ENCODE measurements at places on chromosomes 5 and 9.

GRCh38 chr5:149099920-149100319, 37.1 kb upstream of the SH3TC2 start:
- no peak for DNase-seq

DNA sequence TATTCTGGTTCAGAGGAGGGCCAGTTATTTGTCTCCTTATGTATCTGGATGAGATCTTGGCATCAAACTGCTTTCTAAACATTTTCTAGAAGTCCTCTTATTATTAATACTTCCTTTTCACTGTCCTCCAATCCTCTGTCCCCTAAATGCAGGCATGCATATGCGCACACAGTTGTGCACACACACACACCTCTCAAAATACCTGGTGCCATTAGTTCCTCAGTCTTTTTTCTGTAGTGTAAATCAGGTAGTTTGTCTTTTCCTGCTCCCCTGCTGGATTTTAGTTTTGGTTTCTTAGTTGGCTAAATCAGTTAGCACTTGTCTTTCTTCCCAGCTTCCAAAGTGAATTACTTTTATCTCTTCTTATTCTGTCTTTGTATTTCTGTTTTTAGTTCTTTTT, 55.8 kb upstream of the LRRC70 start:
- DNase-seq, result no peak

DNA sequence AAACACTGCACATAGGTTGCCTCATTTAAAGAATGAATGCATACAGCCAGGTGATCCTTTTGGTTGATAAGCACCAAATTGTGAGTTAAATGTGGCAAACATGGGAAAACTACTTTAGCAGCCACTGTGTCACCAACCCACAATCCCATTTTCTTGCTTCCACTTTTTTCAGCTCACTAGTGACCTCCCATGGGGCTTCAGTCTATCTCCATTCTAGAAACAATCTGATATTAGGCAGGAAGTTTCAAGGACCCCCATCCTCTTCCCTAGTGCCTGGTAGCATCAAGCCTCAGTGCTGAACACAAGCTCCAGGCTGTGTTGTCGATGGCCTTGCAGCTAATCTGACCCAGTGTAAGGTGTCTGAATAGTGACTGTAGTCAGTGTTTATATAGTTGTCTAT, 66.2 kb downstream of the PLPPR1 start:
- DNase-seq, result no peak

- no peak for DNase-seq
Observed at GRCh38 chr9:89077519-89077918, 86.3 kb downstream of the S1PR3 start.

- no peak for DNase-seq
Observed at GRCh38 chr9:36140086-36141084, 3.9 kb downstream of the GLIPR2 start.

DNA sequence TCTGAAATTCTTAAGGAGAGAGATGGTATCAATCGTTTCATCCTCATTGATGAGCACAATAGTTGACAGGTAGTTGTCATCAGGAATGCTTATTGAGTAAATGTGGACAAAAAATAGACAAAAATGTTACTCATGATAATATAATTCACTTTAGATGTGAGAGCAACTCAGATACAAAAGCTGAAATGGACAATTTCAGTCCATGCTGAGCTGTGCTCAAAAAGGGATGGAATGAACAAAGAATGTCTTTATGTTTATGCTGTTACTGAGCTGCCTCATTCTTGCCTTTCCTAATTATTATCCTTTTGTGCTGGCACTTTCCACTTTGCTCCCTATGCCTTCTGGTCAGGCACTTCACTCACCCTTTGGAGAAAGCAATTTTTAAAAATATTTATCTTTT, 49.5 kb downstream of the JAKMIP2 start:
- DNase-seq, result no peak

DNA sequence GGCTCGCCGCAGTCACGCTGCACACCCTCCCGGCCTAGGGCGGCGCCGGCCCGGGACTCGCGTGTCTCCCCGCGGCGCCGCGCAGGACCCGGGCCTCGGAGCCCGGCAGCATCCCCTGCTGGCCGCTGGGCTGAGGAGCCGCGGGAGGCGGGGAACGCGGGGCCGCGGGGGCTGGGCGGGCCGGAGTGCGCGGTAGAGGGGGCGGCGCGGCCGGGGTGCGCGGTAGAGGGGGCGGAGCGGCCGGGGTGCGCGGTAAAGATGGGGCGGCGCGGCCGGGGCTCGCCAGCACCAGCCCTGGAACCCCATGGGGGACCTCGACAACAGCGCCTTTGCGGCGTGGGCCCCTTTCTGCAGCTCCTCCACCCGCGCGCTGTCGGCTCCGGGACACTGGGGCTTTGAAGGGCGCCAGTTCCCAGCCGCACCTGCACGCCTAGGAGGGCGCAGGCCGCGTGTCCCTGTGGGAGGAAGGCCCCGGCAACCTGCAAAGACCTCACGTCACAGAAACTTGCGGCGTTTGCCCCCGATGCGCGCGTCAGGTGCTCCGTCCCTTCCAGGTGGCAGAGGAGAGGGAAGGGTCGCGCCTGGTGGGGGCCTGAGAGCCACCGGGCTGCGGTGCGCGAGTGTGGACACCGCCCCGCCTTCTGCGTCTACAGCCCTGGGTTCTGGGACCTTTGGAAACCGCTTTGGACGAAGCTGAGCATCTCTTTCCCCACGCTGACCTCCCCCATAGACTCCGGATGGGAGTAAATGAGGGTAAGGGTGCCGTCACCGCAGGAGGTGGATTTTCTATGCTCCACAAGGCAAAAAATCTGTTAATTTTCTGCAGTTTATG, 49.6 kb downstream of the NSUN2 start:
- no peak for DNase-seq

- no peak for DNase-seq
Observed at GRCh38 chr5:140576776-140577201, 12.2 kb downstream of the SLC35A4 start.

- no peak for DNase-seq
Observed at GRCh38 chr5:150206098-150206778, 16.4 kb downstream of the SLC6A7 start.

Data from activated CD4-positive, alpha-beta T cell treated with anti-CD3 and anti-CD28 coated beads, Interleukin-2, amount 50 U/mL, for 24 hours (primary cell).